CD4-positive, alpha-beta T cell treated with Interleukin-4 for 4 hours (primary cell): ENCODE measurements at places on chromosomes 12 and 14.

DNA sequence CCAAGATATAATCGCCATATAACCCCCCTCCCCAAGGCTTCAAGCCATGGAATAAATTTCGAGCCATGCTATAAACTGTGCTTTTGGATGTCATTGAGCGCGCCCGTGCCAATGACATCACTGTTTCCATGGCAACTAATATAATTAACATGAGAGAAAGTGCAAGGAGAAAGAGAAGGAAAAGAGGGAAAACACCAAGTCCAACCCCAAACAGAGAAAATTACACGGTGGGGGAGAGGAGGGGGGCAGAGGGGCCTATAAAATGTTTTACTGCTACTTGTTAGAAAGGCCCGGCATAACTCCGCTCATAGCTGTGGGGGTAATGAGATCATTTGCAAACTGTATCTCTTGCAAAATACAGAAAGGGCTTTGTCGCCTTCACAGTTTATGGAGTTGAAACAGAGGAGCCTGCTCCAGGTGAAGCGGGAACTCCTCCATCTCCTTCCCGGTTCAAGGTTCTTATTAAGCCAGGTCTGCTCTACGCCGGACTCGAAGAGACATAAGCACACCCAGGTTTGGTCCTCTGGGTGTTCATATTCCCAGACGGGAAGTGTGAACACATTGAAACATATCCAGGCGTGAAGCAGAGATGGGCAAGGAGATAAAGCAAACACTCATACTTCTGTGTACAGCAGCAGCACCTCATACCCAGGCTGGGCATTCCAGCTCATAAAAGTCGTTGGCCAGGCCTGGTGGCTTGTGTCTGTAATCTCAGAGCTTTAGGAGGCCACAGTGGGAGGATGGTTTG is 99.1 kb upstream of the MAP1LC3B2 start:
- DNase-seq, result no peak

GRCh38 chr12:59904874-59905521 is 309.2 kb downstream of the SLC16A7 start:
- DNase-seq, result no peak

DNA sequence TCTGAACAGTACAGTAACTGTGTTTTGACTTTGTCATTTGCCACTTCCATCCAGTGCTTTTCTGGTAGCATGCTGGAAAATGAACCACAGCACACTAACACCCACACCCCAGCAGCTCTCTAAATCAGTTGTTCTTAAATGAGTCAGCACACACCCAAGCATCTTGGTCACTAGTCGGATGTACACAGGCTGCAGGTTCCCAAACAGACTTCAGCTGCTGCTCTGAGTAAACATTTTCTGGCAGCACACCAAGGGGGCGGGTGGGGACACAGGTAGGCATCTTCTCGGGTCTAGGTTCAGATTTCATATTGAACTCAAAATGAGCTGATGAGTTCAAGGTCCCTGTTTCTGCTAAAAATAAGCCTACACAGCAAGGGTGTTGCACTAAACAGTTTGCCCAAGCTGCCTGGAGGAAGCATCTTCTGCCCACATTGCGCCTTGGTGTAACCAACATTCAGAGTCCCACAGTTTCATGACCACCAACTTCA is 39.8 kb downstream of the IFNG start:
- DNase-seq, result peak; percentile 75

DNA sequence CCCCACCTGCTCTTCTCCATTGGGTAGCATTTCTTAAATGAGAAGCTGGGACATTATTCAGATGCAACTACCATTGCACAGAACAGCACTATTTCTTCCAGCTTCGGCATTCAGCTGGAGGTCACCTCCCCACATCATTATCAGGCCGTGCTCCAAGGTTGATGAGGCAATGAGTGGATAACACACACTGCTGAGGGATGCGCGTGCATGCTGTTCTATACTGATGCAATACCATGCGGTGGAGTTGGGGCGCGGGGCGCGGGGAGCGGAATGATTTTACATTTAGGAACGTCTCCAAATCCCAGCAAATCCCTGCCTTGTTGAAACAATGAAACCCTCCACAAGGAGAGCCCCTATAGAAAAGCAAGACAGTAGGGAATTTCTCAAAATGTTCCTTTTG is 283.4 kb downstream of the GRIN2B start:
- DNase-seq, result no peak

DNA sequence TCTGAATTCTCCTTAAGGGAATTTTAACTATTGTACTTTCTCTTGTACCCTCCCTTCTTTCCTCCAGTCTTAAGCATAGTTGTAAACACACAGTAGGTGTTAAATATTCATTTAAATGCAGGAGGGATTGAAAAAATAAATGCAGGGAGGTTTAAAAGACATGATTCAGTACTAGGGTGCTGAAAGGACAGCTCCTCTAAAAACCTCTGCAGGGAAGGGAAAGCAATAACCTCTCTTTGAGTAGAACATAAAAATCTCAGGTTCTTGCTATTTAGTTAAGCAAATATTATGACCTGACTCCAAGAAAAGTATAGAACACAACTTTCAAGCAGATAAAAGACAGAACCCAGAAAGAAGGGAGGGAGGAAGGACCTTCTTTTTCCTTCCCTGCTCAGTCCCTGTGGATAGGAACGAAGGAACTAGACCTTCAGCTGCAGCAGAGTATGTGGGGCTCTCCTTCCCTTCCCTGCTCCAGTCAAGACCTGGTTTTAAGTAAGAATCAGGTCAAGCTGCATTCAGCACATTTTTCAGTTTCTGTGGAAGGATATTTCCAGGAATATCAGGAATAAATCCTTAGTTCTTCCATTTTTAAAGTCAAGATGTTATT is 4.7 kb downstream of the MAP3K9 start:
- no peak for DNase-seq

- no peak for DNase-seq
Measured at GRCh38 chr12:104588921-104589590, 132.3 kb downstream of the CHST11 start.

GRCh38 chr14:66139432-66139831 is 346.7 kb upstream of the CCDC196 start:
- no peak for DNase-seq

- no peak for DNase-seq
Measured at GRCh38 chr12:96233168-96233567, 39.0 kb downstream of the ELK3 start.

DNA sequence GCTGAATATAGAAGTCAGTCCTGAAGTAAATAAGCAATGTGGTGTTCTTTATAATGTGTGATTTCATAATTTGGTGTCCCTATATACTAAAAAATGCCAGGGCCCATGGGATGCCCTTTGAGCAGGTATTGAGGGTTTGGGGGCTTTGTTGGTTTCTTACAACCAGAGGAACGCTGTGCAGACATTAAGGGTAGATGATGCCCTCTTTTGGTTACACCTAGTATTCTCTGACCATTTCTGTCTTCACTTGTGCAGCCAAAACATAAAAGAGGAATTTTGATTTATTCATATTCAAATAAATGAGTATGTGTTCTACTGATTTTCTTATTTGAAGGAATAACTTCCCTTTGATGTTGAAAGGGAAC is 3.0 kb downstream of the LGR5 start:
- DNase-seq, result no peak

DNA sequence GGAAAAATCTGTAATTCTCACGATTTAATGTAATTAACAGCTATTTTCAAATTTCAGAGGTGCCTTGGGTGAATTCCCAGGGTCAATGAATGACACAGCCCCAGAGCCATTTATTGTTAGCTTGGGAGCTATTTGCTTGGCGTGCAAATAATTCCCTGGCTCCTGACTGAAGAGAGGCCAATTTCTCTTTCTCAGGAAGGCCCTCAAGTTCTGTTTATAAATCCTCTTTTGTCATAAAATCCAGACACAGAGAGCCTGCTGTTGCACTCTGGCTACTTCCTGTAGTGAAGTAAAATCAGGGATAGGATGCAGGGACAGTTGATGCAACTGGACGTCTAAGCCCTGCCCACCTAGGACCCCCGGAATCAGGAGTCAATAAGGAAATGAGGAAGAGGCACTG is 154.3 kb downstream of the TMX1 start:
- DNase-seq, result no peak

GRCh38 chr12:103547929-103548328 is 39.1 kb upstream of the STAB2 start:
- no peak for DNase-seq

GRCh38 chr14:21070083-21070609 is at the start of gene ARHGEF40:
TSS of gene ARHGEF40 (plus strand) at chr14:21070304. CDS start at chr14:21070397, 93 bp downstream.
- DNase-seq, result no peak

DNA sequence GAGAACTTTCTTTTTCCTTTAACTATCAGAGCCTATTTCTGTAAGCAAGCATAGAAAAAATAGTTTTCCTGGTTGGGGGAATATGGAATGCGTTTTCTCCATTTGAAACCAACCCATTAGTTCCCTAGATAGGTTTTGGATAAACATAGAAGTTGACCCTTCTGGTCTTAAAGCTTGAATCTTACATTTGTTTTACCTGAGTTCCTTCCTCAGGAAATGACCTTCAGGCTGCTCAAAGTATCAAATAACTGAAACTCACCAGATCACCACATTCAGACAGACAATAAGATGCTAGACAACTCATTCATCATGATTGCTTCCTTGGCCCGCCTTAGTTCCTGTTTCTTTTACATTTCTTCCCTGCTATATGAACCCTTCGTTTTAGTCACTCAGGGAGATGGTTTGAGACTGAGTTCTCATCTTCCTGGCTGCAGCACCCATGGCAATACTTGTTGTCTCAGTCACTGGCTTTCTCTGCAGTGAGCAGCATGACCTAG is 52.2 kb downstream of the LRP6 start:
- no peak for DNase-seq

GRCh38 chr14:101058571-101058970 is 155.0 kb upstream of the RTL1 start:
- no peak for DNase-seq

- DNase-seq, result no peak
Measured at GRCh38 chr14:60188115-60188514, 22.9 kb upstream of the DHRS7 start.

- DNase-seq, result no peak
Measured at GRCh38 chr12:112357214-112357613, 25.0 kb downstream of the HECTD4 start.

DNA sequence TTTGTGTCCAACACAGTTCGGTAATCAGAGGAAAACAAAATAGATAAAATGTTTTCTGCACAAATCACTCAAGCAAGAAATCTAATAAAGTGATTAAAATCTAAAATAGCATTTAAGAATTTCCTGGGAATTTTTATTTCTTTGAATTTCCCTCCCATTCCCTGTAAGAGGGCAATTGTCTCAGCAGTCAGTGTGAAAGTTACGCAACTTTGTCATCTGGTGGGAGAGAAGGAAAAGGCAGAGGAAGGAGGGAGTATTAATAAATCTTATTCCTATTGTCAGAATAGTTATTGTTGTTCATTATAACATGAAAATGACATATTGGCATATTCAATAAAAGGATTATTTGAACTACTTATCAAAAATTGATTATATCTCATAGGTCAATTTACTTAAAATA is 464.9 kb downstream of the PRKD1 start:
- DNase-seq, result no peak

DNA sequence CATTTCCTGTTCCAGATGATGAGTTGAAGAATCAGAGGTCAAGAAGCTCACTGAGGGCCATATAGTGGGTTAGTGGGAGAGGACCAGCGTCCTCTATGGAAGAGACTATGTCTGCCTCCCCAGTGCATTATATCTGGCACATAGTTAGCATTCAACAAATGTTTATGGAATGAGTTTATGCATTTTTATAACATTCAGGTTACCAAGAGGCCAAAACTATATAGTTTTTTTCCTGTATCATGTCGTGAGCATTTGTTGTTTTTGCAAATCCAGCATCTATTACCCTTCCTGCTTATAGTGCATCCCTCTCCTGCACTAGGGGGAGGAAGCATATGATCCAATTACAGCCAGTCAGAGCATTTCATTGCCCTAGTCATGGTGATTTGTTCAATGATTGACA is 60.6 kb downstream of the SUDS3 start:
- DNase-seq, result no peak

DNA sequence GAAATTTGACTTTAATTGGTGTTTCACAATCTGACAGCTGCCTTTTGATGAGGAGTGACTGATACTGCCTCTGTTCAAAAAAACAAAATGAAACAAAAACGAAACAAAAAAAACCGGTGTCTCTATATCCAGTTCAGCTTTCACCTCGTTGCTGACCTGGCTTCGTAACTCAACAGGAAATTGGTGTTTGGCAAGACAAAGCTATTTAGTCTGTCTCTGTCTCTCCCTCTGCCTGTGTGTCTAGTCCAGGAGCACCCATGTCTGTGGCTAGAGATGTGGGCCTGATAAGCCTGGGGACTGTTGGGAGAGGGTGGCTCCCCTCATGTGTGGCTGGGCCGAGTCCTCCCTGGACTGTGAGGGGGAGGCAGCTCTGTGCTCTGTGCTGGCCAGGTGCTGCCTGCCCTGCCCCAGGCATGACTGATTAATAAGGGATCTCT is 11.3 kb downstream of the CACNA1C start:
- DNase-seq, result peak; percentile 29

DNA sequence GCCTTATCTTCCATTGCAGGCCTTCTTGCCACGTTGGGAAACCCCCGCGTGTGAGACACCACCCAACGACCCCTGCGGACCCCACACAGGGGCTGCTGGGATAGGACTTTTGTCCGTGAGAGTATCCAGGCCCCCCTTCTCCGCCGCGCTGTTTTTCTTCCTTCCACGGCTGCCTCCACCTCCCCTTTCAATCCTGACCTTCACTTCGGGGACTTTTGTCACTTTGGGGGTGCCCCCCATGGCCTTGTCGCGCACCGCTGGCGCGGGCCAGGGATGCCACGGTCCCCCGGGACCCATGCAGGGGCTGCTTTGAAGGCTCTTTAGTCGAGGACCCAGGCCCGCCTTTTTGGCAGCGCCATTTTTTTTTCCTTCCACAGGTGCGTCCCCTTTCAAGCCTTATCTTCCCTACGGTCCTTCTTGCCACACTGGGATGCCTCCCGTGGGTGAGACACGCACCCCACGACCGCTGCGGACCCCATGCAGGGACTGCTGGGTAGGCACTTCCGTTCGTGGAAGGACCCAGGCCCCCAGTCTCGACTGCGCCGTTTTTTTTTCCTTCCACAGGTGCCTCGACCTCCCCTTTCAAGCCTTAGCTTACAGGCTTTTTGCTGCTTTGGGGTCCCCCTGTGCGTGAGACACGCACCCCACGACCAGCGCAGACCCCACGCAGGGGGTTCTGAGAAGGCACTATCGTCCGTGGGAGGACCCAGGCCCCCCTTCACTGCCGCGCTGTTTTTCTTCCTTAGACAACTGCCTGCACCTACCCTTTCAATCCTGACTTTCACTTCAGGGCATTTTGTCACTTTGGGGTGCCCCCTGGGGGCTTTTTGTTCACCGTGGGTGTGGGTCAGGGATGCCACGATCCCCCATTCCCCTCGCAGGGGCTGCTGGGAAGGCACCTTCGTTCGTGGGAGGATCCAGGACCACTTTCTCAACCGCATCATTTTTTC is 267.4 kb downstream of the ALG10 start:
- DNase-seq, result no peak

GRCh38 chr14:75083271-75083670 is 13.8 kb downstream of the ZC2HC1C start:
- no peak for DNase-seq

DNA sequence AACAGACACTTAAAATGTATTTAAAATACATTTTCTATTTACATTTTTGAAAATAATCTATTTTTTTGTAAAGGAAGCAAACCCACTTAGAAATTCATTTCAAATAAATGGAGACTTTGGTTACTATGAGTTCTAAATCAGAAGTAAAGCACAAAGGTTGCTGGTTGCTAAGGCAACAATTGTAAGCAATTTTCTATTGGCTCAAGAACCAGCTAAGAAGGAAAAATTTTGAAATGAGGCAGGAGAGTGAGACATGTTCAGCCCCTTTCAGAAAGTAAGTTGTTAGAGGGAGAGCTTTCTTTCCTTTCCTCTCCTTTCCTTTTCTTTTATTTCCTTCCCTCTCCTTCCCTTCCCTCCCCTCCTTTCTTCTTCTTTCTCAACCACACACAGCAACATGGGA is 80.7 kb downstream of the PRMT8 start:
- no peak for DNase-seq

GRCh38 chr12:107492393-107493134 is 193.0 kb upstream of the PWP1 start:
- DNase-seq, result no peak
